Vein endothelial cell (primary cell): ENCODE measurements at places on chromosomes 1 and 21. TPM values are rescaled to one million over a fixed set of nuclear protein-coding genes. Genes with fewer than 3 reads are reported as not detected.

Gene CFAP45
- total RNA-seq = 0.65 and 1.5 TPM in 2 replicates

Gene SLC44A5
- total RNA-seq = 6.7 and 19.9 TPM in 2 replicates

Gene LEFTY1
- total RNA-seq = not detected in 2 replicates

Gene CADM3
- 1.3 and 1.7 TPM in 2 replicates for total RNA-seq

Gene PLA2G2D
- total RNA-seq = not detected in 2 replicates

Gene PDPN
- 0.33 TPM in 1 of 2 replicates, not detected in the other for total RNA-seq

Gene FCRLB
- total RNA-seq = 0.65 and 2.7 TPM in 2 replicates

Gene ACTA1
- 0.19 TPM in 1 of 2 replicates, not detected in the other for total RNA-seq

Gene RHOC
- total RNA-seq = 827 and 965 TPM in 2 replicates

Gene VANGL2
- total RNA-seq = not detected in 2 replicates

Gene FAM229A
- total RNA-seq = 1.8 and 2.0 TPM in 2 replicates

Gene IRF6
- 2.9 and 8.8 TPM in 2 replicates for total RNA-seq

Gene RAP1GAP
- total RNA-seq = 0.57 TPM in 1 of 2 replicates, not detected in the other

Gene TBX19
- 0.86 and 0.98 TPM in 2 replicates for total RNA-seq

Gene BMP8B
- total RNA-seq = under 0.01 TPM in 1 of 2 replicates, not detected in the other

Gene RIPK4
- under 0.01 and 0.33 TPM in 2 replicates for total RNA-seq

Gene WNT9A
- total RNA-seq = 3.5 and 3.9 TPM in 2 replicates

Gene KRTAP25-1
- not detected in 2 replicates for total RNA-seq

Gene CDCA8
- 8.8 and 18.6 TPM in 2 replicates for total RNA-seq

Gene CRB1
- total RNA-seq = not detected in 2 replicates

Gene WNT3A
- not detected in 2 replicates for total RNA-seq

Gene RBM11
- not detected in 2 replicates for total RNA-seq
